ENCODE measurements at places on chromosomes 7 and 10.

GRCh38 chr7:2465928-2466327 is 10.3 kb downstream of the GRIFIN start:
- no peak for DNase-seq

DNA sequence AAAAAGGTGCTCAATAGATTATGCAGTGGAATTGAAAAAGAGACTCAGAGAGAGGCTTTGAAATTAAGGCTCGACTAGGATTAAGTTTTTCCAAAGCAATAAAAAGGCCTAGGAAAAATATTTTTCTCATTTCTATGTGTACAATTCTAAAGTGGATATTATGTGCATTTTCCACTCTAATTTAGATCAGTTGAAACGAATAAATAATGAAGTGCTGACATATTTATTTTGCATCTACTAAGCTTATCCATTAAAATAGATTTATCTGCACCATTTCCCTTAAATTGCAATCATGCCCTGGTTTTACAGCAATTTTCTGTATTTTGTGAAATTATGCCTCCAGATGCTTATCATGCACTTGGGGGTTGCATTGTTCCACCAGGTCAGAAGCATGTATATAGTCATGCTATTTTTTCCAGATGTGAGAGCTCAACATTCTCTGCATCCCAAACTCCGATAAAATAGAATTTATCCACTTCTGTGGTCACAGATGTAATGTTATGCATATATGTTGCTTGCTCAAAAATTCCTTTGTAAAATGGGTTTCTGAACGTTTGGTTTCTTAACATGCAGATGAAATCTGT is 18.3 kb downstream of the FIGNL1 start:
- DNase-seq = no peak

DNA sequence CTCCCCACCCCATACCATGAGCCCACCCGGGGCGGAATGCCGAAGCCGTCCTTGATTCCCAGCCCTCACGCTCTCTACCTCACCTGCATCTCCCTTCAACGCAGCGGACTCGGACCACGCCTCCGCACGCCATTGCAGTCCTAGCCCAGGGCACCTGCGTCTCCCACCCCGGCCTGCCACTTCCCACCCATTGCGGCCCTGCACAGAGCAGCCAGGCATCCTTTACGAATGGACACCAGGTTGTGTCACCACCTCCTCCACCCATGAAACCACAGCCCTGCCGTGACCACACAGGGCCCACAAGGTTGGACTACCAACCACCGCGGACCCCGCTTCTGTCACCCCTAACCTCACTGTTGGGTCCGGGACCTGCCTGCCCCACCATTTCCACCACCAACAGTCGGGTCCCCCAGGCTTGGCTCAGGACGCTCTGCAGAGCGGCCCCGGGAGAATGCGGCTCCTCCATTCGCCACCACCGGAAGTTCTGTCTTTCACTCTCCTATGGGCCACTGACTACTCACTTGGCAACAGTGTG is 232.5 kb downstream of the MAD1L1 start:
- DNase-seq = no peak

DNA sequence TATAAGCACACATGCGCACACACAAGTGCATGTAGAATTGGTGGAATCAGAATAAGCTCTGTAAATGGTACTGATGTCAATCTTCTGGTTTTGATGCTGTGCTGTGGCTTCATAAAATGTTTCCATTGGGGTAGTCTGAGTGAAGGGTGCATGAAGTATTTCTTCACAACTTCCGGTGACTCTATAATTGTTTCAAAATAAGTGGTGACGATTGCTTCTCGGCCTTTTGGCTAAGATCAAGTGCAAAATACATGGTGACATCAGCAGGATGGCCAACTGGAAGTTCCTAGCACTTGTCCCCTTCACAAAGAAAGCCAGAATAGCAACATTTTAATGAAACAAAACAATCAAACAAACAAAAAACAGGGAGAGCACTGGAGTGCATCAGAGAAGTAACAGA is 41.6 kb upstream of the CAMK2B start:
- DNase-seq = no peak

DNA sequence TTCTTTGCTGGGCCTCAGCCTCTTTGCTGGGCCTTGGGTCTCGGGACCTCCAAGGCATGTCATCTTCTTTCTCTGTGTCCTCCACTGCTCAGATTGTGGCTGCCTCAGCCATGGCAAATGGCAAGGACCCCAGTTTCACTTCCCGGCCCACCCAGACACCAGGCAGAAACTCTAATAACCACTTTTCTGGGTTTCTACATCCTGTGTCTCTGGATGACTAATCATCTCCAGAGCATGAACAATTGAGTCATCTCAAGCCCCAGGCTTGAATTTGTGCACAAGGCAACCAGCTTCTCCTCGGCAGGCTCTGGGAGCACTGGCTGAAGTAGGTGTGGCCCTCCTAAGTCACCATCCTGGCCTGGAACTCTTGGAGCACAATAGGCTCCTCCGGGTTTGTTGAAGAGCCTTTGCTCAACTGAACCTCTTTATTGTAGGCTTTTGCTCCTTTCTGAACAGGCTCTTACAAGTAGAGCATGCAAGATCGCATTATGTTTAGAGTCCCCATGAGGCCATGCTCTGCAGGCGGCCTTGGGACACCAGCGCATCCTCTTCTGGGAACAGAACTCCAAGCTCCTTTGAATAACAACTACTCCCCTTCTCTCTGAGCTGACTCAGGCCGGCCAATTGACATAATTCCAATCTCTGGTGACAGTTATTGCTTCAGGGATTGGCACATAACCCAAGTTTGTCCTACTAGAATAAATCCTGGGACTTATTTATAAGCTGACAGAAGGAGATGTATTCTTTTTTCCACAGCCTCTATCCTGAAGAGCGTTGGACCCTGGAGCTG is 218.1 kb downstream of the WDR11 start:
- no peak for DNase-seq
